Stimulated activated CD4-positive, alpha-beta T cell treated with anti-CD3 and anti-CD28 coated beads, TNF-alpha, amount 100 ng/mL, for 24 hours (primary cell): ENCODE measurements at places on chromosomes 16 and 17.
A peak's percentile ranks its signal among the peaks of the same experiment; 100 is the strongest.

- DNase-seq, result peak; percentile 75
These were observed at the start of gene PGS1 for GRCh38 chr17:78378225-78379130. PGS1 (plus strand) TSS chr17:78378649; CDS start chr17:78378666, 17 bp downstream.

DNA sequence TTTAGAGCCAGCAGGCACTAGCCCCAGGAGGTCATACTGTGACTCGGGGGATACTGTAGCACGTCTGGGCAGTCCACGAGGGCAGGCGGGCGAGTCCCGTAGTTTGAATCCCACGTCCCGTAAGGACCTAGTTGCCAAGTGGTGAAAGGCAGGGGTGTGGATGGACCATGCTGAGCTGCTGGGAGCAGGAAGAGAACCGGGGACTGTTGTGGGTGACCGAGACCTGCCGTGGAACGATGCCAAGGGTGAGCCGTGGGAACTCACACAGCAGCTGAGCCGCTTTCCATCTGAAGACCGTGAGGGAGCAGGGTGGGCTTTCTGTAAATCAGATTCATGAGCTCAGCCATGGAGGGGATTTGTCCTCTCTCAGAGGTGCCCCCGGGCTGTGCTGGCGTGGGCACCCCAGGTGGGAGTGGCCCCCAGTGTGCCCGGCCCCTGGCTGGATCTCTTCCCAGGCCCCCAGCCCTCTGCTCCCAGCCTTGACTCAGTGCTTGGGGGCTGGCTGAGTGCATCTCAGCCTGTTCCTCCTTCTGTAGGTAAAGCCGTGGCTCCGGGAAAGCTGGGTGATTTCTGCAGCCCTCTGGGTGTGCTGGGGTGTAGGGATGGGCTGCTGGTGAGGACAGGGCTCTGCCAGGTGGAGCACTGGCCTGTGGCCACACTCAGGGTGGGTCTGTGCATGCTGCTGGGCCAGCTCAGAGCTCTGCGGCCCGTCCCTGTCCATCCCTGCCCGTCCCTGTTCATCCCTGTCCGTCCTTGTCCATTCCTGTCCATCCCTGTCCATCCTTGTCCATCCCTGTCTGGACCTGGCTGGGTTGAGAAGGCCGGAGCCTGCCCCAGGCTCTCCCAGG is 13.6 kb downstream of the ASPSCR1 start:
- DNase-seq, result no peak

- DNase-seq, result no peak
These were observed 58.6 kb upstream of the DNAH9 start for GRCh38 chr17:11539637-11540036.

GRCh38 chr16:61871837-61872777 is 164.1 kb downstream of the CDH8 start:
- DNase-seq, result no peak

DNA sequence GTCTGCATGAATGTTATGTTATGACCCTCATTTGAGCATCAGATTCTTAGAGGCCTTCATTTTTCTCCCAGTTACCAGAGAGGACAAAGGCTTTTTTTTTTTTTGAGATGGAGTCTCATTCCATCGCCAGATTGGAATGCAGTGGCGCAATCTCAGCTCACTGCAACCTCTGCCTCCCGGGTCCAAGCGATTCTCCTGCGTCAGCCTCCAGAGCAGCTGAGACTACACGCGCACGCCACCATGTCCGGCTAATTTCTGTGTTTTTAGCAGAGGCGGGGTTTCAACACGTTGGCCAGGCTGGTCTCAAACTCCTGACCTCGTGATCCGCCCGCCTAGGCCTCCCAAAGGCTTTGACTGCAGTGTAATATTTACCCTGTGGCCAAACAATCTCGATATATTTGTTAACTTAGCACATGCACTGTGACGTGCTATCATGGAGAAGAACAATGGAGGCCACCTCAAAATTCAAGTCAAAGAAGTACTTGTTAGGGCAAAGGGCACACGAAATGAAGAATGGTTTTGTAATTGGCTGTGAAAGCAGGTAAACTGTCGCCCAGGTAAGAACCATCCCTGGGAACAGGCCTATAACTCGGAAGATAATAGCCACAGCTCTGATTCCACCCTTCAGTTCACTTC is 303.4 kb downstream of the SLC39A11 start:
- no peak for DNase-seq

DNA sequence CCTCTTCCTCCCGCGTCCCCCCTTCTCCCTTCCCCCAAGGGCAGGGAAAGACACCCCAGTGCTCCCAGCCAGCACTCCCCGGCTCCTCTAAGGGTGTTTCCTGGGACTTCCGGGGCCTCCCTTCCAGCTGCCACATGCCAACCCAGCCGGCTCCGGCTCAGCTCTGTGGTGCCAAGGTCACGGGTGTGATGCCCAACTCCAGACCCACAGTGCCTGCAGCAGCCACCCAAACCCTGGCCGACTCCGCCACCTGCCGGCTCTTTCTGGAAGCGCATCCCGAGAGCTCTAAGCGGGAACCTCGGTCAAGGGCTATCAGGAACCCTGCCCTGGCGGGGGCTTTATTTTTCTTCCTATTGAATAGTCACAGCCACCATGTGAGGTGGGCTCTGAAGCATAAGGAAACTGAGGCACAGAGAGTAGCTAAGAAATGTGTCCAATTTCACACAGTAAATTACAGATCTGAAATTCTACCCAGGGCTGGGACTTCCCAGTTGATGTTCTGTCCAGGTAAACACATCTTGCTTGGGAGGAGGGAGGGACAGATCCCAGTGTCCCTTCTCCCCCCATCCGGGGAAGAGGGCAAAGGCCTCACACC is 3.3 kb upstream of the PPP1R1B start:
- peak; percentile 89 for DNase-seq

DNA sequence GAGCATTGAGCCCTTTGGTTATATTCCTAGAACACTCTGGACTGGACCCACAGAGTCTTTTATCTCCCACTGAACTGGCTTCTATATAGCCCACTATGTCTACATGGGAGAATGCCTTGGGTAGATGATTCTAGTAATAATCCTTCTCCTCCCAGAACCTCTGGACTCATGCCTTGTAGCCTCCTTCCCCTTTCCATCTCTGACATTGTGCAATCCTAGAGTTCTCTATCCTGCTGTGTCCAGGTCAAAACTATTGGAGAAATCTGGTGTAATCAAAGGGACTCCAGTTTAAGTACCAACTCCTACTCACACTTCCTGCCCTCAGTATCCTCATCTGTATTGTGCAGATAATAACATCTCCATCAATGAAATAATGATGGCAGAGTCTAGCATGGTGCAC is 9.1 kb downstream of the RCVRN start:
- no peak for DNase-seq

DNA sequence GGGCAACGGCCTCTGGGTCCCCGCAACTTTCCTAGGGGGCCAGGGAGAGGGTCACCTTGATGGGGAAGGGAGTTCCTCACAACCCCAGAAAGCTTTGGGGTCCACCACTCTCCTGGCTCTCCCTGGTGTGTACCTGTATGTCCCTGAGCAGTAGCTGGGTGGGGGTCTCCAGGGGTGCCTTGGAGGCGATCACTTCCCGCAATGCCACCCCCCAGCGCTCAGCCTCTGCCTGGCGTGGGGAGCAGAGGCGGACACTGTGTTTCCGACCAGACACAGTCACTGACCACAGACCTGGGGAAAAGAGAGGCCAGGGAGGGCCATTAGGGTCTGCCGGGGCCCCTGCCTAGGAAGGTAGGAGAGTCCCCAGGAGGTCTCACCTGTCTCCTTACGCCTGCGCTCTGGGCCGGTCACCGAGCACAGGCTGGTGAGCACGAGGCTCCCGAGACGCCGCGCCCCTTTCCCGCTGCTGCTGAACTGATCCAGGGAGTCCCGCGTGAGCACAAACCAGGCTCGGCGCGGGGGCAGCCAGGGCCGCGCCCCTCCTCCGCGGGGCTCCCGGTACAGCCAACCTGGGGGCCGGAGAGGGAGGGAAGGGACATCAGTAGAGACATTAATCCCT is 3.4 kb downstream of the PLEKHH3 start:
- no peak for DNase-seq
